ENCODE measurements at places on chromosomes 2 and 18.

DNA sequence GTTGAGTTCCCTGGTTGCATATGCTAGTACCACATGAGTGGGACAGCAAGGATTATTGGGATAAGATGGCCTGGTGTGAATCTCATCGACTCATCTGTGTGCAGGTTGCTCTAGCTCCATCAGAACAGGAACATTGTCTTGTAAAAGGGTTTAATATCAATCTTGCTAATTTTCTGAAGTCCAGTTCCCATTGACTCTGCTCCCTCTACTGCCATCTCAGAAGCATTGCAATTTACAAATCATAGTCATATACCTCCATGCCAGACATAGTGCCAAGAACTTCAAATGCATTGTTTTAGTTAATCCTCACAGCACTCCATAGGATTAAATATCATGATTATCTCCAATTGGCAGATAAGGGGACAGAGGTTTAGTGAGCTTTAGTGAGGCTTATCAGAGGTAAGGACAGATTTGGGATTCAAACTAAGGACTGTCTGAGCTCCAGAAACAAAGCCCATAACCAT, 4.8 kb upstream of the STAT4 start:
- no peak for DNase-seq
- no peaks in the 10 kb centered on the region for H3K27me3 ChIP-seq
- H3K36me3 ChIP-seq: no peaks in the 10 kb centered on the region
- H3K4me1 ChIP-seq: peaks cover 10% of the 10 kb centered on the region
- H3K27ac ChIP-seq: no peak overlapping the region
- H3K4me3 ChIP-seq: no peak overlapping the region

DNA sequence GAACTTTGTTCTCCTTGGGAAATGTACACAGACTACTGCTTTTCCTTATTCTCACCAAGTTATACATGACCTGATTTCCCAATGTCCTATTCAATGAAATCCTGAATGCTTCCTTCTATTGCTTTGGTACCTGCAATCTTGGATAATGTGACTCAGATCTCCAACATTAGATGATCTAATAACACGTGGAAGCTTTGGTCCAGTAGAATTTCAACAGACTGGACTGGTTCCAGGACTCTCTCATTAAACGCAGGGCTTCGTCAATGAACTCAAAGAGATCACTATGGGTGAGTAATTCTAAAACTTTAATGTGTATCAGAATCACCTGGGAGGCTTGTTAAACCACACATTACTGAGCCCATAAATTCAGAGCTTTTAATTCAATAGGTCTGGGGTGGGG, 413.6 kb upstream of the KCNH7 start:
- no peaks in the 10 kb centered on the region for H3K27me3 ChIP-seq
- H3K27ac ChIP-seq: no peak overlapping the region
- no peaks in the 10 kb centered on the region for H3K36me3 ChIP-seq

- no peak for DNase-seq
- no peaks in the 10 kb centered on the region for H3K36me3 ChIP-seq
- H3K4me1 ChIP-seq: no peaks in the 10 kb centered on the region
- H3K4me3 ChIP-seq: no peak overlapping the region
Measured at GRCh38 chr2:10486601-10487079, 38.5 kb upstream of the ODC1 start.

GRCh38 chr2:104849618-104850141, 4.2 kb upstream of the POU3F3 start:
- no peaks in the 10 kb centered on the region for H3K36me3 ChIP-seq
- DNase-seq: no peak
- H3K27me3 ChIP-seq: peaks cover 96% of the 10 kb centered on the region
- H3K4me3 ChIP-seq: no peak overlapping the region
- no peak overlapping the region for H3K27ac ChIP-seq
- peaks cover 37% of the 10 kb centered on the region for H3K4me1 ChIP-seq

- H3K27me3 ChIP-seq: no peaks in the 10 kb centered on the region
- H3K4me1 ChIP-seq: no peaks in the 10 kb centered on the region
- no peak overlapping the region for H3K27ac ChIP-seq
- no peak overlapping the region for H3K4me3 ChIP-seq
Measured at GRCh38 chr2:10158681-10159080, 36.1 kb downstream of the RRM2 start.

DNA sequence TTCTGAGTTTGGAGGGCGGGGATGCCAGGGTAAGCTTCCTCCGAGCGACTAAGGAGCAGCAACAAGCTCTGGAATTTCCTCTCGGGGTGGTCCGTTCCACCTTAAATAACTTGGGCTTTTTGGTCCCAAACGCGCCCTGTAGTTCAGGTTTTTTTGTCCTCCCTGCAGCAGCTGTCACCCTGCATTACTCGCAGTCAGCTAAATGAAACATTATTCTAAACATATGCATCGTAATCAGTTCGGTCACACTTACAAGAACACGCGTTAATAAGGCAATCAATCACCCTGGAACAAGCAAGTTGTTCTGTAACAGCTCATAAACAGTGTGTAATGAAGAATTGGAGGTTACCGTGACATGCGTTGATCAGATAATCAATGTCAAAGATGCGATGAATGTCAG, 8.3 kb downstream of the EVX2 start:
- peaks cover 4% of the 10 kb centered on the region for H3K4me1 ChIP-seq
- H3K27me3 ChIP-seq: peaks cover 97% of the 10 kb centered on the region
- H3K4me3 ChIP-seq: no peak overlapping the region
- H3K27ac ChIP-seq: no peak overlapping the region

- peak; percentile 81 for DNase-seq
- no peak overlapping the region for H3K27ac ChIP-seq
- H3K36me3 ChIP-seq: no peaks in the 10 kb centered on the region
- no peak overlapping the region for H3K4me3 ChIP-seq
Measured at GRCh38 chr18:37299471-37300304, 265.9 kb downstream of the CELF4 start.

- H3K27me3 ChIP-seq: no peaks in the 10 kb centered on the region
- H3K4me1 ChIP-seq: peaks cover 5% of the 10 kb centered on the region
- H3K27ac ChIP-seq: no peak overlapping the region
Measured at GRCh38 chr2:204251158-204251997, 293.9 kb upstream of the PARD3B start.

GRCh38 chr2:105674859-105675541, 69.7 kb upstream of the NCK2 start:
- no peak for DNase-seq
- H3K27ac ChIP-seq: no peak overlapping the region
- H3K27me3 ChIP-seq: peaks cover 4% of the 10 kb centered on the region
- no peaks in the 10 kb centered on the region for H3K36me3 ChIP-seq

DNA sequence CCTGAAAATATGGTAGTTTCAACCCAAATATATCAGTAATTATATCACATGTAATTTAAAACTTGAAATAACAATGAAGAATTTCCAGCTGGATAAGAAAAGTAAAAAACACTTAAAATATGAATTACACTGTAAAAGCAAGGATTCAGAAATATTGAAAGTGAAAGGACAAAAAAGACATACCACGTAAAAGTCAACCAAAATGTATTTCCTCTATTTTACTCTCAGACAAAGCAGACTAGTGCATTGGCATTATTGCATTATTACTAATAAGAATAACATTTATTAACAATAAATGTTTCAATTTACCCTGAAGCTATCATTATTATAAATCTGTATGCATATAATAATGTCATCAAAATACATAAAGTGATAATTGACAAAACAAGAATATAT, 445.1 kb upstream of the TRIB2 start:
- no peak overlapping the region for H3K27ac ChIP-seq
- no peak for DNase-seq
- no peak overlapping the region for H3K4me3 ChIP-seq

DNA sequence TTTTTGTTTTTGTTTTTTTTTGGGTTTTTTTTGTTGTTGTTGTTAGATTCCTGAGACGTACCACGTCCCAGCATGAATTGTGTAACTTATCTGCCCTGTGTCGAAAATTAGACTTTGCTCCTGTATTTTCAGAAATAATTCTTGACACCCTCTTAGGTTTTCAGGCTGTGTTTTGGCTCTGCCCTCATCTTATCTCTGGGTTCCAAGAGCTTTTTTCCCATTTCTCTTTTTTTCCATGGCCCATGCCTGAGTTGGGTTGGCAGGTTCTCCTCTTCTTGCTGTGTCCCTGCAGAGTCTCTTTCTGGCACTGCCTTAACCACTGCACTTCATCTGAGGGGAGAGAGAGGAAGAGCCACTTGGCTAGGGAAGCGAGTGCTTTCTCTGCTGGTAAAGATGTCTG, 42.4 kb downstream of the CTIF start:
- no peak overlapping the region for H3K4me3 ChIP-seq
- no peaks in the 10 kb centered on the region for H3K4me1 ChIP-seq
- no peak for DNase-seq
- no peak overlapping the region for H3K27ac ChIP-seq
- no peaks in the 10 kb centered on the region for H3K27me3 ChIP-seq

DNA sequence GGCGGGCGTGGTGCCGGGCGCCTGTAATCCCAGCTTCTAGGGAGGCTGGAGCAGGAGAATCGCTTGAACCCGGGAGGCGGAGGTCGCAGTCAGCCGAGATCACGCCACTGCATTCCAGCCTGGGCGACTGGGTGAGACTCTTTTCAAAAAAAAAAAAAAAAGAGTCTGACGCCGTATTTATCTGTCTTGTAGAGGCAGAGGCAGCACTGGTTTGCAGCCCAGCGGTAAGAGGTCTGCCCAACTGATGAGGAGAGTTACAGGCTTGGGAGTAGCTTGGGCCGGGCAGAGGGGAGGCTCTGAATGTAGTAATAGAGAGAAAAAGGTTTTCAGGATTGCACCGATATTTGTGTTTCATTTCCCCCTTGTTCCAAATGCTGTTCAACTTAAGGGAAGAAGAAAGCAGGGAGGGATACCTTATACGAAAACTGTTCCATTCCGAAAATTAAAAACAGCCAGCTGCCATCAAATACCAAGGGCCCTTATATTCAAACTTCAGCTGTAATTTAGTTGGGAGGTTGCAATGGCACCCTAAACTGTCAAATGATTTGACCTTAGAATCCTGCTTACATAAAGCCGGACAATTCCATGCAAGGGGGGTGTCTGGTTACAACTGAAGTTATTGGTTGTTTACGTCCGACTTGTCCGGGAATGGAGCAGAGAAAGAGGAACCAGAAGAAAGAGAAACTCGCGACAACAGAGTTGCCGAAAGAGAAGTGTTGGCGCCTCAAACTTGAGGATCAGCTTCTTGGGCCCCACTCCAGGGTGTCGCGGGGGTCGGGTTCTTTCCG, 9.2 kb upstream of the SP9 start:
- H3K4me3 ChIP-seq: peak overlapping the region; percentile 45
- no peaks in the 10 kb centered on the region for H3K36me3 ChIP-seq
- H3K27me3 ChIP-seq: peaks cover 73% of the 10 kb centered on the region
- DNase-seq: no peak

GRCh38 chr2:215765729-215766360, 247.5 kb downstream of the MREG start:
- H3K36me3 ChIP-seq: no peaks in the 10 kb centered on the region
- no peak overlapping the region for H3K4me3 ChIP-seq
- H3K4me1 ChIP-seq: peaks cover 9% of the 10 kb centered on the region

DNA sequence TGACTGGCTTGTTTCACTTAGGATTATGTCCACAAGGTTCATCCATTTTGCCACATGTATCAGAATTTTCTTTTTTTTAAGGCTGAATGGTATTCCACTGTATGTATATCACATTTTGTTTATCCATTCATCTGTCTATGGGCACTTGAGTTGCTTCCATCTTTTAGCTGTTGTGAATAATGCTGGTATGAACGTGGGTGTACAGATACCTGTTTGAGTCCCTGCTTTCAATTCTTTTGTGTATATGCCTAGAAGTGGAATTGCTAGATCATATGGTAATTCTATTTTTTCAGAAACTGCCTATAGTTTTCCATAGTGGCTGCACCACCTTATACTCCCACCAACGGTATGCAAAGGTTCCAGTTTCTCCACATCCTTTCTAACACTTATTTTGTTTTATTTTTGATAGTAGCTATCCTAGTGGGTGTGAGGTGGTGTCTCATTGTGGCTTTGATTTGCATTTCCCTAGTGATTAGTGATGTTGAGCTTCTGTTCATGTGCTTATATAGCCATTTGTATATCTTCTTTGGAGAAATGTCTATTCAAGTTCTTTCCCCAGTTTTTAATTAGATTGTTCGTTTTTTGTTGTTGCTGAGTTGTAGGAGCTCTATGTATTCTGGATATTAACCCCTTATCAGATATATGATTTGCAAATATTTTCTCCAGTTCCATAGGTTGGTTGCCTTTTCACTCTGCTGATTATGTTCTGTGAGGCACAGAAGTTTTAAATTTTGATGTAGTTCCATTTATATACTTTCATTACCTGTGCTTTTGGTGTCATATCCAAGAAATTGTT, 40.7 kb downstream of the TTC39C start:
- no peak overlapping the region for H3K4me3 ChIP-seq
- H3K4me1 ChIP-seq: peaks cover 17% of the 10 kb centered on the region
- DNase-seq: no peak

DNA sequence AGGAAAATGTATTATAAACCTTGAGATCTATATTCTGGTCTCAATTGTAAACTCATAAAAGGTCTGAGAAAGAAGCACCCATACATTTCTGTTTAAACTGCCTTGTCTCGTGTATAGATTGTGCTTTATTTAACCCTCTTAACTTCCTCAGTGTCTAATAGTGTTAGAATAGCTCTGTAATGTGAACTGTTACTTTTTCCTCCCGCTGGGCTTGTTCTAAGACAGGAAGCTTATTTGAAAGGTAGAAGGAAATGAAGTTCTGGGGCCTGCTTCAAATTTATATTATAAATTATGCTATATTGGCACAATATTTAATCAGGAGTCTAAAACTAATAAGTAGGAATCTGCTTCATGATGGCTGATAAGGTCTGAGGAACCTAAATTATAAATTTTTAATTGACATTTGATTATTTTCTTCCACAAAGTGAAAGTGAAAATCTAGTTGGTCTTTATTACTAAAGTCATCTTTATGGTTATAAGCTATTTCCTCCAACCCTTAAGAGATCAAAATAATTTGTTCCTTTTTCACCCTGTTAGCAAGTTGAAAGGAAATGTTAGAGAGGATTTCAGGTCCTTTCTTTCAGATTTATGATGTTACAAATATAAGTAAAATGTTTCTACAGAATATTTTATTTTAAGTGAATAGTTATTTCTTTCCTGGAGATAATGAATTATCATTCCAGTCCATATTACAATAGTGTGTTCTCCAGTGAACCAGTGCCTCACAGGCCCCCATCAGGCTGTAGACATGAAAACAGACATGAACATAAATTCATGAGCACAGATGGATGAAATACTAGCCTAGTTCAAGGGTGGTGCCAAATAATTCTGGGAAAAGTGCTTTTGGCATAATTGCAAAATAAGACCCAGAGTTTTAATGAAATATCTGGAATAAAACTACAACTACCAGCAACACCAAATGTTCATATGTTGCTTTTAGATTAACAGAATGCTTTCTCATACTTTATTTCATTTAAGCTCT, 7.9 kb downstream of the MFSD6 start:
- H3K27ac ChIP-seq: peak overlapping the region; percentile 32
- no peak overlapping the region for H3K4me3 ChIP-seq
- no peak for DNase-seq
- H3K4me1 ChIP-seq: peaks cover 44% of the 10 kb centered on the region
- no peaks in the 10 kb centered on the region for H3K36me3 ChIP-seq
- H3K27me3 ChIP-seq: no peaks in the 10 kb centered on the region

GRCh38 chr2:170313347-170313991, 135.5 kb downstream of the MYO3B start:
- H3K36me3 ChIP-seq: no peaks in the 10 kb centered on the region
- no peak overlapping the region for H3K27ac ChIP-seq
- H3K4me1 ChIP-seq: no peaks in the 10 kb centered on the region

Data from lower lobe of right lung (tissue), 2 donors.